Astrocyte (in vitro differentiated cells and primary cell): ENCODE measurements at places on chromosomes 4 and X. TPM values are rescaled to one million over a fixed set of nuclear protein-coding genes. Genes with fewer than 3 reads are reported as not detected.

DNA sequence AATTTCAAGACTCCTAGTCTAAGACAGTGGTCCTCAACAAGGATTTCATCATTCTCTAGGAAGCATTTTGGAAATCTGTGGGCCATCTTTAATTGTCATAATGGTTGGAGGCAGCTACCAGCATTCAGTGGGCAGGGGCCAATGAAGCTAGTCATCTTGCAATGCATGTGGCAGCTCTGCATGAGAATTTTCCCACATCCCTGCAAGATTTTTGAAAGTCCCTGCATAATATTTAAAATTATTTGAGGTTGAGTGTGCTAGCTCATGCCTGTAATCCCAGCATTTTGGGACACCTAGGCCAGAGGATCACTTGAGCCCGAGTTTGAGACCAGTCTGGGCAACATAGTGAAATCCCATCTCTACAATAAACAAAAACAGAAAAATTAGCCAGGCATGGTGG is 44.0 kb downstream of the PCYT1B start:
- no peaks in the 10 kb centered on the region for H3K27me3 ChIP-seq
- no peak overlapping the region for H3K4me3 ChIP-seq
- no peak for DNase-seq
- no peak overlapping the region for H3K27ac ChIP-seq

GRCh38 chrX:8748855-8749254 is 16.9 kb upstream of the ANOS1 start:
- no peaks in the 10 kb centered on the region for H3K4me1 ChIP-seq
- H3K36me3 ChIP-seq: no peaks in the 10 kb centered on the region
- H3K27ac ChIP-seq: no peak overlapping the region
- DNase-seq: no peak
- no peak overlapping the region for H3K4me3 ChIP-seq

DNA sequence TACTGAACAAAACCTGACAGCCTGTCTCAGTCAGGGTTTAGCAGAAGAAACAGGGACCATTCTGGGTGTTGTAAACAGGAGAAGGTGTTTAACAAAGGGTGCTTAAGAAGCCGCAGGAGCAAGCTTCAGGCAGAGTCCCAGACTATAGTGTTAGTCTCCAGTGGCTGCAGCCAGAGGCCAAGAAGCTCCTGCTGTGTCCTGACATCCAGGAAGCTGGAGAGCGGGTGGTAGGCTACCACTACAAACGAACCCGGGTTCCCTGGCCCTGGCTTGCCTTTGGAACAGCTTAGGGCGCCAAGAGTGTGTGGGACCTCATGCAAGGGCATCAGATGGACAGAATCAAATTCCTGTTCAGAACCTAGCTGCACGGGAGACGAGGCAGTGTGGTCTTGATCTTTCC is 27.9 kb downstream of the TKTL1 start:
- DNase-seq: no peak
- peaks cover 7% of the 10 kb centered on the region for H3K4me1 ChIP-seq
- H3K36me3 ChIP-seq: no peaks in the 10 kb centered on the region
- H3K27ac ChIP-seq: no peak overlapping the region

- DNase-seq: no peak
- no peak overlapping the region for H3K27ac ChIP-seq
- H3K4me3 ChIP-seq: peak overlapping the region; percentile 10
- H3K4me1 ChIP-seq: no peaks in the 10 kb centered on the region
- no peaks in the 10 kb centered on the region for H3K27me3 ChIP-seq
Observed at GRCh38 chr4:174135530-174135929, 147.9 kb downstream of the FBXO8 start.

GRCh38 chr4:114905017-114905416 is 208.4 kb downstream of the NDST4 start:
- H3K27me3 ChIP-seq: no peaks in the 10 kb centered on the region
- no peaks in the 10 kb centered on the region for H3K36me3 ChIP-seq
- no peak overlapping the region for H3K4me3 ChIP-seq
- no peak overlapping the region for H3K27ac ChIP-seq
- no peak for DNase-seq

DNA sequence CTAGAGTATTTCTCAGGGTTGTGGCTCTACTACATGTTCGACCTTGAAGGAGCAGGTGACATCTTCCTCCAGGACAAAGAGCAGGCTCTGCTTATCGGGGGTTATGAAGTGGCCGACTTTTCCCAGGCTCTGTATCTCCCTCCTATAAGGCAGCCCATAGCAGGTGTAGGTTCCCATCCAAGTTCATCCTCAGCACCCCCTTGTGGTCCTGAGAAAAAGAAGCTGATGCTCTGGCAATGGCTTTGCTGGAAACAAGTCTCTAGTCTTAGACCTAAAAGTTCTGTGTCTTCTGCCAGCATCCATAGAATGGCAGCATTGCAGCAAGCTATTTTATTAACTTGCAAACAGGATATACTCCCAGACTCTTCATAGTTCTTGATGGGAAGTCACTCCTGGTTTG is 836.6 kb upstream of the PRKX start:
- no peaks in the 10 kb centered on the region for H3K27me3 ChIP-seq
- no peak overlapping the region for H3K4me3 ChIP-seq
- no peak for DNase-seq
- H3K27ac ChIP-seq: no peak overlapping the region

DNA sequence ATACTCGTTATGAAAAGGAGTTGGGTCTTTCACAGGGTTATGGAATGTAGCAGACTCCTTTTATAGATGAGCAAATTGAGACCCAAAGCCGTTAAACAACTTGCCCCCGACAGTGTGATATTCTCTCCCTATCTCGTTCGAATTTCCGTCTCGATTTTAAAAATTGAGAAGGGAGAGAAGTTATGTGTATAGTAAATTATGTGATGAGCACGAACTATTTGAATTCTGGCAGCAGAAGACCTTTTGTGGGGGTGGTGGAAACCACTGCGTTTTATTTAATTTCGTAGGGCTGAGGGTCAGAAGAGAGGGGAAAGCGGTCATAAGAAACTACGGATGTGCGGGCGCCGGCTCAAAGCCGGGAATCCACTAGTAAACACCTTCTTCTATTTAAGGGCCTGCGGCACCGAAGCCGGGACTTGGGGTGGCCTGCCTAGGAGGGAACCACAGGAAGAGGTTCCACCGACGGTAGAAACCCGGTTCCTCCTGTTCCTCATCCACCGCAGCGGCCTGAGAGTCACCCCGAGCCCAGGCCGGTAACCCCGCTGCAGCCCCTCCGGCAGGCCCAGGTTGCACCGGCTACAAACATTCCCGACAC is 1.5 kb upstream of the DDX3X start:
- no peaks in the 10 kb centered on the region for H3K27me3 ChIP-seq
- H3K4me3 ChIP-seq: peak overlapping the region; percentile 57

DNA sequence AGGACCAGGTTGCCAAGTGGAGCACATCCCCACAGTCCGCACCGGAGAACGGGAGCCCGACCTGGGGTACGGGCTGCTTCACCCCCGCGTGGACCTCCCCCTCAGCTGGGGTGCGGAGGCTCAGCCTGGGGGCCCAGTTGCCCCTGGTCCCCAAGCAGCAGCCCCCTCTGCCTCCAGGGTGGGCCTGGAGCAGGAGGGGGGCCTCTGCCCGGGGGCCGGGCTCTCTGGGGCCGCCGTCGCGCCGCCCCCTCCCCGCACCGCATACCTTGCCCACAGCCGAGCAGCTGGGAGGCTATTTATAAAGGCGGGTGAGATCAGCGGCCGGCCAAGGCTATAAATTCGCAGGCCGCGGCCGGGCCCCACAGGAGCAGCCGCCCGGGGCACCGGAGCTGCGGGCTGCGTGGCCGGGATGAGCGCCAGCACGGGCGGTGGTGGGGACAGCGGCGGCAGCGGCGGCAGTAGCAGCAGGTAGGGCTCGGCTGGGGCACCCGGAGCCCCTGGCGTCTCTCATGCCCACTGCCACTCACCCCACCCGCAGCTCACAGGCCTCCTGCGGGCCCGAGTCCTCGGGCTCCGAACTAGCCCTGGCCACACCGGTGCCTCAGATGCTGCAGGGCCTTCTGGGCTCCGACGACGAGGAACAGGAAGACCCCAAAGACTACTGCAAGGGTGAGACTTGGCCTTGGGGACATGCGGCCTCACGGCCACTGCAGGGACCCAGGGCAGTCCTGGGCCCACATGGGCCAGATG is at the start of gene SRPK3:
TSS of gene SRPK3 (plus strand) at position 364 of the 750 bp plus-strand sequence. CDS start at position 410, 46 bp downstream.
- H3K4me1 ChIP-seq: no peaks in the 10 kb centered on the region
- DNase-seq: no peak
- no peak within 1 kb of the TSS for H3K4me3 ChIP-seq
- no peaks in the 10 kb centered on the region for H3K27me3 ChIP-seq
- no peak within 1 kb of the TSS for H3K27ac ChIP-seq
- H3K36me3 ChIP-seq: no peaks in the 10 kb centered on the region

DNA sequence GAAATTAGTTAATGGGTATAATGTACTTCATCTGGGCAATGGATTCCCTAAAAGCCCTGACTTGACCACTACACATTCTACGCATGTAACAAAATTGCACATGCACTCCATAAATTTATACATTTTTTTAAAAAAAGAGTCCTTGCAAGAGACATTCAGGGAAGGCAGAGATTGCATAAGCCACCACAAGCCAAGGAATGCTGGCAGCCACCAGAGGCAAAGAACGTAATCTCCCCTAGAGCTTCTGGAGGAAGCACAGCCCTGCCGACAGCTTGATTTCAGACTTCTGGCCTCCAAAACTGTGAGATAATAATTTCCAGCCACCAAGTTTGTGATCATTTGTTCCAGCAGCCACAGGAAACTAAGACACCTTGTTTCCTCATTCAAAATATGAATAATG is 185.6 kb upstream of the GALNT7 start:
- H3K4me3 ChIP-seq: no peak overlapping the region
- peaks cover 14% of the 10 kb centered on the region for H3K4me1 ChIP-seq
- DNase-seq: peak; percentile 33

The FDCSP gene
- not detected in 2 replicates for total RNA-seq

GRCh38 chr4:182908124-182908523 is 9.1 kb downstream of the DCTD start:
- no peak for DNase-seq
- no peak overlapping the region for H3K4me3 ChIP-seq
- H3K4me1 ChIP-seq: no peaks in the 10 kb centered on the region
- no peak overlapping the region for H3K27ac ChIP-seq
- H3K36me3 ChIP-seq: peaks cover 34% of the 10 kb centered on the region

DNA sequence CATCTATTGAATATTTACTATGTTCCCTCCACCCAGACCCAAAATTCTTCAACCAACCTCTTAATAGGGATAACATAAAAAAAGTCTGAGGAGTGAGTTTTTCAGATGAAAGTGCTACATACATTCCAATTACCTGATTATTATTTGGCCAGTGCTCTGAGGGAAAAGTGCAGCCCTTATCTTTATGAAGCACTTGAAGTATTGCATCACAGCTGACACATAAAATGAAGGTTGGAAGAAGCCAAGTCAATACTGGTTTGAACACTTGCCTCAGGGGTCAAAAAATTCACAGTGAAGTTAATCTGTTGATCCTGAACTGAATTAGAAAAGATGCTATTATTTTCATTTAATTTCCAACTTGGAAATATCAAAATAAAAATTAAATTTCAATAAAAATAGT is 498.9 kb downstream of the INPP4B start:
- H3K27ac ChIP-seq: no peak overlapping the region
- no peak overlapping the region for H3K4me3 ChIP-seq
- no peaks in the 10 kb centered on the region for H3K36me3 ChIP-seq
- H3K27me3 ChIP-seq: no peaks in the 10 kb centered on the region
- no peaks in the 10 kb centered on the region for H3K4me1 ChIP-seq

GRCh38 chr4:72358483-72358882 is 210.5 kb downstream of the ADAMTS3 start:
- H3K36me3 ChIP-seq: no peaks in the 10 kb centered on the region
- no peak for DNase-seq
- no peaks in the 10 kb centered on the region for H3K4me1 ChIP-seq
- H3K4me3 ChIP-seq: no peak overlapping the region
- no peaks in the 10 kb centered on the region for H3K27me3 ChIP-seq

The SLC9A7 gene
- total RNA-seq: 20.8 and 21.0 TPM in 2 replicates

- no peaks in the 10 kb centered on the region for H3K4me1 ChIP-seq
- H3K27ac ChIP-seq: no peak overlapping the region
- no peak overlapping the region for H3K4me3 ChIP-seq
- H3K27me3 ChIP-seq: no peaks in the 10 kb centered on the region
- H3K36me3 ChIP-seq: peaks cover 2% of the 10 kb centered on the region
Observed at GRCh38 chr4:73743281-73743680, 2.9 kb downstream of the CXCL8 start.

The GYG2 gene
- total RNA-seq: 15.5 and 16.3 TPM in 2 replicates

The PHOX2B gene
- total RNA-seq: not detected in 2 replicates

GRCh38 chr4:122963216-122963615 is 40.8 kb upstream of the NUDT6 start:
- peak; percentile 3 for DNase-seq
- H3K4me3 ChIP-seq: no peak overlapping the region
- no peaks in the 10 kb centered on the region for H3K27me3 ChIP-seq
- H3K27ac ChIP-seq: no peak overlapping the region
- H3K4me1 ChIP-seq: peaks cover 1% of the 10 kb centered on the region

- H3K4me3 ChIP-seq: no peak overlapping the region
- peaks cover 3% of the 10 kb centered on the region for H3K4me1 ChIP-seq
- DNase-seq: no peak
- no peak overlapping the region for H3K27ac ChIP-seq
- no peaks in the 10 kb centered on the region for H3K27me3 ChIP-seq
- H3K36me3 ChIP-seq: no peaks in the 10 kb centered on the region
Observed at GRCh38 chr4:124973716-124974115, 261.2 kb upstream of the ANKRD50 start.

The CENPI gene
- 3.1 and 5.0 TPM in 2 replicates for total RNA-seq

DNA sequence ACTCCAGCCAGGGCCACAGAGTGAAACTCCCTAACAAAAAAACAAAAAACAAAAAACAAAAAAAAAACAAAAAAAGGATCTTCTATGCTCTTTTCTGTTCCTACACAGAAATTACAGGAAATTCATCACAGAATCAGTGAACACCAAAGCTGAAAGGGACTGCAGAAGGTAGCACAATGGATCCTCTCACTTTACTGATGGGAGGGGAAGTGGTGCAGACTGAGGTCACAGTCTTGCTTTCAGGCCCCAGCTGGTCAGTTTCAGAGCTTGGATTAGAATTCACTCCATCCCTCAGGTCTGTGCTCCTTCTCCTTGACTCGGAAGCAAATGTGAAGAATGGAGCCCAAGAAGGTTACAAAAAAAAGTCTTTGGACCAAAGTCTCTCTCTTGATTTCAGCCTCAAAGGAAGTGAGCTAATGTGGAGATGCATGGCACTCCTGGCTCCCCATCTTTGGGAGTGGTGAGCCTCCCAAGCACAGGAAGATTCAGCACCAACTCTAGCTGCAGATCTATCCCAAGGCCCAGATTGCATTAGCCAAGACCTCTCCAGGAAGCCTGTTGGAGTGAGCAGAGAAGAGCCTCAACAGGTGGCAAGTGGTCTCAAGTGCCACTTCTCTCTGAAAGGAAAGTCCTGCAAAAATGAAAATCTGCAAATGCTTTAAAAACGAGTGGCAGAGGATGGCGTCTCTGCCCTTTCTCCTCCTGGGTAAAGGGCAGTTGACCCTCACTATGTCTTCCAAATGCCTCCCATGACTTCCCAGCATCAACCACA is 176.0 kb downstream of the MAML3 start:
- H3K27me3 ChIP-seq: no peaks in the 10 kb centered on the region
- H3K36me3 ChIP-seq: no peaks in the 10 kb centered on the region
- no peak for DNase-seq
- H3K4me1 ChIP-seq: peaks cover 5% of the 10 kb centered on the region

GRCh38 chr4:114509340-114509739 is 89.3 kb upstream of the UGT8 start:
- H3K4me1 ChIP-seq: no peaks in the 10 kb centered on the region
- H3K27me3 ChIP-seq: no peaks in the 10 kb centered on the region
- DNase-seq: no peak
- H3K27ac ChIP-seq: no peak overlapping the region
- no peak overlapping the region for H3K4me3 ChIP-seq

The TADA2B gene
- 18.0 and 19.8 TPM in 2 replicates for total RNA-seq

GRCh38 chr4:133808151-133808550 is 393.4 kb downstream of the PABPC4L start:
- DNase-seq: peak; percentile 39
- H3K36me3 ChIP-seq: no peaks in the 10 kb centered on the region
- no peak overlapping the region for H3K4me3 ChIP-seq
- no peak overlapping the region for H3K27ac ChIP-seq
- H3K27me3 ChIP-seq: no peaks in the 10 kb centered on the region

The FAAH2 gene
- total RNA-seq: 0.19 and 0.20 TPM in 2 replicates
